ENCODE measurements at places on chromosomes 12 and 14. TPM values are rescaled to one million over a fixed set of nuclear protein-coding genes. Genes with fewer than 3 reads are reported as not detected.
A peak's percentile ranks its signal among the peaks of the same experiment; 100 is the strongest.

DNA sequence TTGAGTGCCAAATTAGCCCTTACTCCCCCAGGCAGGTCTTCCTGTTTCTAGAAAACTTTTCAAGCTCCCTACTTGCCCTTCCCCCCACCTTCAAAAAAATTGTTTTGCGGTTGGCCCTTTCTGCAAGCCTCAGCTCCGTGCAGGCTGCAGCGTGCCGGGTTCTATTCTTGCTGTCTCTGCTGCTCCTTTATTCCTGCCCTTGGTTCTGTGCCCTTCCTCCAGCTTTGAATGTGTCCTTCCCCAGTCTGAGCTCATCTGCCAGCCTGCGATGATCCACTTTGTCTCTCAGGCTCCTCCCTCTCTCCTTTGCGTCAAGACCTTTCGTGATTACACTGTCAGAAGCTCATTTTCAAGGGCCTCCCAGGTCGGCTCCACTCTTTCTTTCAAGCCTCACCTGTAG, 98.6 kb downstream of the IRF2BPL start:
- no peak for DNase-seq

The NXPH4 gene
- total RNA-seq: 0.24 TPM

GRCh38 chr12:91204421-91204820, 21.8 kb upstream of the DCN start:
- DNase-seq: no peak

The KLHL33 gene
- 1.2 TPM for total RNA-seq

DNA sequence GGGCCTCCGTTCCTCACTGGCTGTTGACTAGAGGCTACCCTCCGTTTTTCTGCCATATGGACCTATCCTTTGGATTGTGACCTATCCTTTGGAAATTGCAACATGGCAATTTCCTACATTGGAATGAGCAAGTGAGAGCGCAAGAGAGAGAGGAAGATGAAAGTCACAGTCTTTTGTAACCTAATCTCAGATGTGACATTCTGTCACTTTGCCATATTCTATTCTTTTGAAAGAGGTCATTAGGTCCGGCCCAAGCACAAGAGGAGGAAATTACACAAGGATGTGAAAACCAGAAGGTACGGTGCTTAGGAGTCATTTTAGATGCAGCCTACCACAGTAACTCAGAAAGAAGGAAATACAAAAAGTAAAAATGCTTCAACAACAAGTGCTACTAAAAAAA, 47.3 kb upstream of the SRP54 start:
- DNase-seq: no peak

DNA sequence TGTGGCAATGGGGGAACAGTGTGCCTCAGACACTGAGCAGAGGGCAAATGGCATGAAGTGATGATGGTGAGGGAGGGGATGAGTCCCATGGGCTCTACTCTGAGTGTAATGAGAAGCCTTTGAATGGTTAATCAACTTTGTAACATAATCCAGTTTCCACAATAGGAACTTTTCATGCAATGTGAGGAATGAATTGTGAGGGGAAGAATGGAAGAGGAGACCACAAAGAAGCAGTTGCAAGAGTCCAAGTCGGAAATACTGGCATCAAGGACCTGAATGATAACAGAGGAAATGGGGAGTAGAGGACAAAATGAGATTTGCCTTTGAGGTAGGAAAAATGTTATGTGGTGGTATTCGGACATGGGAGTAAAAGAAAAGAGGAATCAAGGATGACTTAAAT, 476.9 kb upstream of the PRICKLE1 start:
- no peak for DNase-seq

DNA sequence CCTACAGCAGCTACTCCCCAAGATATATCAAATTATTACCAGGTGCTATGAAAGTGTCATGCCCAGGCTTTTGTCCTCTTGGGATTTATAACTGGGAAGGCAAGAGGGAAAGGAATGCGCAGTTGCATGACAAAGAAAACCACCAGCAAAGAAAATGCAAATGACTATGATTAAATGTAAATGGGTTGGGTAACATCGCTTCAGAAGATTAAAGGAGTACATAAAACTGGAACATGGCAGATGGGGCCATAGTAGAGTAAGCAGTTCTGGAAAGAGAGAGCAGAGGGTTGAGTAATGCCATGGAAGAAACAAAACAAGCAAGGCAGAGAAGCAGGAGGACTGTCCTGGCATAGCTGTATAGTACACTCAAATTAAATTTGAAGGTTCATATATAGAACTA, 493.1 kb downstream of the NOVA1 start:
- no peak for DNase-seq

The RNF212B gene
- not detected for total RNA-seq

GRCh38 chr14:83864106-83864505, 1665.8 kb upstream of the FLRT2 start:
- DNase-seq: no peak

- no peak for DNase-seq
Observed at GRCh38 chr14:91835197-91835919, 32.0 kb downstream of the TC2N start.

The IAPP gene
- not detected for total RNA-seq

The KRT71 gene
- total RNA-seq: not detected

DNA sequence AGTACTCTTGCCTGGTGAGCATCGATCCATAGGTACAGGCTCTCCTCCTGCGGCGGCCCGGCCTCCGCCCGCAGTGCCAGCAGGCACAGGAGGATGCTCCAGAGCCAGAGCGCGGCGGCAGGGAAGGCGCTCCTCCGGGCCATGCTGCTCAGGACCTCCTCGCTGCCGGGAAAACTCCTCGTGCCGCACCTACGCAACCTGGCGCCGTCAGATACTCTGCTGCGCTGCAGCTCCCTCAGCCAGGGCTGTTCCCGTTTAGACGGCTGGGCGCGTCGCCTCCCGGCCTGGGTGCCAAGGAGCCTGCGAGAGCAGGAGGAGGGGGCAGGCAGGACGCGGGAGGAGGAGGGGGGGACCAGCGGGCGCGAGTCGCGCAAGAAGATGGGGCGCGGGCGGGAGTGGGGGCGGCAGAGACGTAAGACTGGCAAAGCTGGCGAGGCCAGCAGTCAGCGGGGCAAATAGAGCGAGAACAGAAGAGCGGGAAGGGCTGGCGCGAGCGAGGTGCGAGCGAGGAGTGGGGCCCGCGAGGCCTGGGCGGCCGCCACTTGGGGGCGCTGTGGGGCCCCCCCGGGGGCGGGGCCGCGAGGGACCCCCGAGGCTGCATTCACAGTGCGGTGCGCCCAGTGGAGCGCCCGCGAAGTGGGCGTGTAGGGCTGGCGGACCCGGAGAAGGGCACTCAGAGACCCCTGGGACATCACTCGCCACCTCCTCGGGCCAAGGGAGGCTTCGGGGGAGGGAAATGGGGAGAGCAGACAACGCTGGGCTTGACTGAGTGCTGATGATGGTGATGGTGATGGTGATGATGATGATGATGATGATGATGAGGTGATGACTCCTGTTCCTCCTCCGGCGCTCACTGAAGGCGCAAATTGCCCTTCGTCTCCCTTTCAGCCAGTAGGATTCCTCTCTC, at the start of gene WIF1:
Gene WIF1, minus strand, starts transcription at position 257 of the 907 bp plus-strand sequence. Its CDS starts 114 bp downstream, at position 143.
- DNase-seq: peak; percentile 80

DNA sequence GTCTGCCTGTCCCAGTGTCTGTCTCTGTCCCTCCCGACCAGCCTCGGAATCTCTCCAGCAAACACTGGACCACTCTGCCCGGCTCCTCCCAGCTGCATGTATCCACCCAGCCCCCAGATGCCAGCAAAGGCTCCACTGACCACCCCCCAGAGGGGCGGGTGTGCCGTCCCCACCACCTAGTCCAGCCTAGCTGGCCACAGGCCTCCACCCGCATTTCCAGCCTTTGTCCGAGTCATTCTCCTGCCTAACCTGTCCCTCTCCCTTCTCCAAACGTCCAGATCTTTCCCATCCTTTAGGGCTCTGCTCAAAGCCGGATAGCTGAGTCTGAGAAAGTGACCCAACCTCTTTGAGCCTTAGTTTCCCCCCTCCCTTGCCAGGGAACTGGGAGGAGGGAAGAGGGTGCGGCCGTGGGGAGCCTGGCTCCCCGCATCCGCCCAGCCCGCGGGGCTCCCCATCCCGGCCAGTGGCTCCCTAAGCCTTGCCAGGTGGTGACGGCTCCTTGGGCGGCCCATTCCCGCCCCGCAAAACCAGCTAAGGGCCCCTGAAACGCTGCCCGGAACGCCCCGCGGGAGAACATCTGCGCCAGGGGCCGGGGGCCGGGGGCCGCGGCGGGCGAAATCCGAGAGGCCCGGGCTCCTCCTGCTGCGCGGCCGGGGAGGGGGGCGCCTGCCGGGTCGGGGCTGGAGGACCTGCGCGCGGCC, 34.6 kb upstream of the ANKRD9 start:
- DNase-seq: no peak

DNA sequence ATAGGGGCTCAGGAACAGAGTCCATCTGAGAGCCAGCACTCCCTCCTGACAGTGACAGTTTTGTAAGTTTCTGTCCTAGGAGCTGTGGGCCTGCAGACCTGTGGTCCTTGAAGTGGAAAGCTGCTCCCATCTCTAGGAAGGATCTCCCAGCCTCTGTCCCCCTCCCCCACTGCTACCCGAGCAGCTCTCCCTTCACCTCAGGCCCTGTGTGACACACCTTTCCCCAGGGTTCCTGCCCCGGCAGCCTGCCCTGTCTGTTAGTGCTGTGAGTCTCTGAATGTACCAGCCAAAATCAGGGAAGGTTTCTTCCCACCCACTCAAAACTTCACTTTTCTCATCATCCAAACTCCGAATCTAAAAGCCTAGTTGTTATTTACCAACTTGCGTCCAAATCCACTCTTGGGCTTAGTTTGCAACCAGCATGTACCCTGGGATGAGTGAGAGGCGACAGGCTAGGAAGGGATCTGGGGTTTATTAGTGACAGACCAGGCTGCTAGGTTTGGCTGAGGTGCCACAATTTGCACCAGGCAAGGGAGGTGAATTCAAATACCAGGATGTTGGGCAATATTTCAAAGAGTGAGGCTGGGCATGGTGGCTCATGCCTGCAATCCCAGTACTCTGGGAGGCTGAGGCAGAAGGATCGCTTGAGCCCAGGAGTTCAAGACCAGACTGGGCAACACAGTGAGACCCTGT, 39.9 kb downstream of the NINJ2 start:
- no peak for DNase-seq

GRCh38 chr12:124231980-124232653, 62.8 kb upstream of the RFLNA start:
- DNase-seq: no peak

DNA sequence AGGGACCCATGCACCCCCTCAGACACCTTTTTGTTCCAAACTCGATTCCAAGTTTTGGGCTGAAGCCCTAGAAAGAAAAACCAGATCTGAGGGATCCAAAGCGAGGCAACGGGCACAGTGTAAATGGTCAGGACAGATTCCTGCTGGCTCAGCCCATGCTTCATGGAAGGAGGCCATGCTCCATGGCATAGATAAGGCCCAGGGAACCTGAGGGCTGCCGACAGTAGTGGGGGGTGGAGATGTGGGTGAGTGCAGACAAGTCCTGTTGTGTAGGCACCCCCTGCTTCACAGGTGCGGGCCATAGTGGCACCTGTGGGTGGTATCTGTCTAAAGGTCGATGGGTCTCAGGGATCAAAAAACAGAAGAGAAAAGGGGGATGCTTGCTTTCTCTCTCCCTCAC, 42.1 kb downstream of the TNFAIP2 start:
- DNase-seq: no peak

The ENDOU gene
- total RNA-seq: 1.7 TPM

- peak; percentile 90 for DNase-seq
Observed at GRCh38 chr12:112409064-112409905, at the start of gene RPL6. RPL6 (minus strand) TSS chr12:112409605; CDS start chr12:112408656, 949 bp downstream.

The PRPH gene
- 0.67 TPM for total RNA-seq

GRCh38 chr14:85090681-85091080, 439.3 kb upstream of the FLRT2 start:
- DNase-seq: no peak

The EP400 gene
- total RNA-seq: 35.2 TPM

DNA sequence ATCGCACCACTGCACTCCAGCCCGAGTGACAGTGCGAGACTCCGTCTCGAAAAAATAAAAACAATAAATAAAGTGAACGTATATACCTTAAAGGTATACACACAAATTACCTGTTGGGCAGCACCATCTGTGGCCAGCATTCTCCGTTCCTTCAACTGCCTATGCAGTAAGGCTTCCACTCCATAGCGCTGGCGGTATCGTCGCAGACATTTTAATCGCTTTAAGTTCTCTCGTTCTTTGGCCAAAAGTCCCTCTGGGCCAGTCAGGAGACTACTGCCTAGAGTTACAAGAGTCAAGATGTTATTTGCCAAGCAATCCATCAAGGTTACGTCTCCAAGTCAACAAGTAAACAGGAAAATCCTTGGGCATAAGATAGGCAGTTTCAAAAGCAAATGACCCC, 13.0 kb downstream of the KANSL2 start:
- no peak for DNase-seq

DNA sequence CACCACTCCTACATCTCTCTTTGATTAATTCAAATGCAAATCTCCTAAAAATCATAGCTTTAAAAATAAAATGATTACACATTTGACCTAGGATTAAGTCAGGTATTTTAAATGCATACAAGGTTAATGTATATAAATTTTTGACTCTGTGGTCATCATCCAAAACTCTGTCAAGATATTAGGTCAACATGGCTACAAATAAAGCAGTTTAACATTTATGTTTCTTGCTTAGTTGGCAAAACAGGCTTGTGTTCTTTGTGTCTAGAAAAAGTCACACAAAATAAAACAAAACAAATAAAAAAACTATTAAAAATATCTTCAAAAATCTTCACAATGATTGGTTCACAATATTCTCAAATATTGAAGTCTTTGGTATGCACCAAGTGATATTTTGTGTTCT, 473.2 kb downstream of the LRFN5 start:
- no peak for DNase-seq

DNA sequence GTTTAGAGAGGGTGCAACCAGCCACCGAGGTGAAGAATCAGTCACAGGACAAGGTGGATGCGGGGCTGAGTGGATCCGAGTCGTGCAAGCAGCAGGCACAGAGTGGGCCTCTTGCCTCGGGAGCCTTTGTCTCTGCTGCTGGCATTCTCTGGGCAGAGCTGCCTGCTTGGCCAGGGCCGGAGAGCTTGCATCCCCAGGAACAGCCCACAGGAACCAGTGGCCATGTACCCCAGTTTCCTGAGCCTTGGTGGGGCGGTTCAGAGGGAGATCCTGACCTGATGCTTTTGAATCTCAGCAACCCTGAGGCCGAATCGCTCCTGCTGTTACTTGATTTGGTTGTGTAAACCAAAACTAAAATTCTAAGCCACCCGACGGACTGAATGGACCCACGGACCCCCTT, 50.1 kb upstream of the EIF5 start:
- DNase-seq: peak; percentile 73
